ENCODE measurements at places on chromosomes 6 and 20. TPM values are rescaled to one million over a fixed set of nuclear protein-coding genes. Genes with fewer than 3 reads are reported as not detected.

DNA sequence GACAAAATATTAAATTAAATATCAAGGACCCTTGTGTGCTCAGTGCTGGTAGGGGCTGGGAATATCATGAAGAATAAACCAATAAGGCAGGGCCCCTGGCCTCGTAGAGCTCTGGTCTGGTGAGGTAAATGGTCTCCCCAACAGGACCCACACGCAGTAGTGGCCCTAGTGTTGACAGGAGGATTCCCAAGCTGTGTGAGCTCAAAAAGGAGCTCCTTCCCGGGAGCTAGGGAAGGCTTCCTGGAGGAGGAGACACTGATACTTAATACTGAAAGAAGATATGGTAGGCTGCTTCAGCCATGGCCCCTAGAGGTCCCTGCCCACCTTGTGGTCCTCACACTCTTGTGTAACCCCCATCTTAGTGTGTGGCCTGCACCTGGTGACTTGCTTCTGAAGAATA, 209.1 kb downstream of the NFATC2 start:
- no peak for DNase-seq

DNA sequence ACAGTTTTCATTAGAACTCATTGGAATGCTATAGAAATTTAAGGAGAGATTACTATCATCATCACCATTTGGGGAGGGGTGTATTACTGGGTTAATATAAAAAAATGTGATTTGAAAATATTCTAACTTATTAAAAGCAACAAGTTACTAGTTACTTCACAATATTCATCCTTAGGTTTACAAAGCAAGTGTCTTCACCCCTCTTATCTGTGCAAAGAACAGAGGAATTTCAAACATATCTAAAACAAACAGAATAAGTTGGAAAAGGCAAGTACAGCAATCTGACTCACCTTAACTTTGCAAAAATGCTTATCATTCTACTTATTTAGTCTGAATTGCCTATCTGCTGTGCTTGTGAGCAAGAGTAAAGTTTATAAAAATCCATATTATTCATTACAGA, 32.9 kb downstream of the DCBLD1 start:
- DNase-seq, result no peak

DNA sequence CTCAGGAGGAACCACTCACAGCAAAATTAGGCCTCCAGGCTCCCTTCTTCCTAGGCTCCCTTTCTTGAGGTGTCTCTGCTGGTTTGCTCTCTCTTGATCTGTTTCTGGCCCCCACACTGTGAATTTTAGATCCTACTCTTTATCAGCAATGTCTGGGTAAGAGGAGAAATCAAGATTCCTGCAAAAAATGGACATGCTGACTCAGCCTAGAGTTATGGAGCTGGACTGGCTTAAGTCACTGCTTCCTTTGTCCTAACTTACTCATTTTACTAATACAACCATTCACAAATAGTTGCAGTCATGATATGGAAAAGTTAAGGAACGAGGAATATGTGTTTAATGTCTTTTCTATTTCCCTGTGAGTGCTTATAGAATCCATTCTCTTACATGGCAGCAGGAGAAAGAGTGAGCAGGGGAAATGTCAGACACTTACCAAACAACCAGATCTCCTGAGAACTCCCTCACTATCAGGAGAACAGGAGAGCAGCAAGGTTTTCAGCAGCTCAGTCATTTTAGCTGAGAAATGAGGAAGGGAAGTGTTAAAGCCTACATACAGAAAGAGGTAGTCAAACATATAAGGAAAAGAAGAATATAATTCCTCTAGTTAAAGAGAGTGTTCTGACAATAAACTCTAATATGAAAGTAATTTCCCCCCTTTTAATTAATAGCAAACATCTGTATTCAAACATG, 160.8 kb downstream of the PDE7B start:
- no peak for DNase-seq

- no peak for DNase-seq
Observed at GRCh38 chr6:25710287-25710686, 44.3 kb upstream of the SLC17A4 start.

DNA sequence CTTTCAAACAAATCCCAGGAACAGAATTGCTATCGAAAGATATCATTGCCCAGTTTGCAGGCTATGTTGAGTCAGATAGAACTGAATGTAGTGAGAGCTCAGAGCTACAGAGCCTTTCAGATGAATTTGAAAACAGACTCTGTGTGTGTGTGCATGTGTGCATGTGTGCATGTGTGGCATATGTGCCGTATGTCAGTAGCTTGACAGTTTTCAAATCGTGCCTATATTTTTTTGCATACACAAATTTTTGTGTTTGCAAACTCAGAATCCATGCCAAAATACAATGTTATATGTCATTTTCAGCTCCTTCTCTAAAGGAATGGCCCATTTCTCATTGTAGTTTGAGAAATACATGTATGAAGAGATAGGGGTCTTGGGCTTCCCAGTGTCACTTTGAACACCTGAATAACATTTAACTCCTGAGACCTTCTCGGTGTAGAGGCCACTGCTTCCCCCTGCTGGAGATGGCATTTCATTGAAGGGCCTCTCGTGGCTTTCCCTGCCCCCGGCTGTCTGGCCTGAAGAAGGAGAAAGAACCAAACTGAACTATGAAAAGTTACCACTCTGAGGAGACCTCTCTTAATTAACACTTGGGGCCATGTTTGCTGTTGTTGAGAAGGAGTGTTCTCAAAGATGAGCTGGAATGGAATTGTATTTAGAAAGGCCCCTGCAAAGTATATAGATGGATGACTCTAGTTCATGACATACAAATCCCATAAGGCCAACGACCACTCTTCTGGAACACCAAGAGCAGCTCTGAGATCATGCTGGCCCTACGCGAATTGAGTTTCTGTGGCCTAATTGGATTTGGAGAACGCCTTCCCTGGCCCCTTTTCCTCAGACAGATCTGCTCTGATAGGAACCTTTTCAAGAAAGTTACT, 58.7 kb downstream of the VAPB start:
- no peak for DNase-seq

DNA sequence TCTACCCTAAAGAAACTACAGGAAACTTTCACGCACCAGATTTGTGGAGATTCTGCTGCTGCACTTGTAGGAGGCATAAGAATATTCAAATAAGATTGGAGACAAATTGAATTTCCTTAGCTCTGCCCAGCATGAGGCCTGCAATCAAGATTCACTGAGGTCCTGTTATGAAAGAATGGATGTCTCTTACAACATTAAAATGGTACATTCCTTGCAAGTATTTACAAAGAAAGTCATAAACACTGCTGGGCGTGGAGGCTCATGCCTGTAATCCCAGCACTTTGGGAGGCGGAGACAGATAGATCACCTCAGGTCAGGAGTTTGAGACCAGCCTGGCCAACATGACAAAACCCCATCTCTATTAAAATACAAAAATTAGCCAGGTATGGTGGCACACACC, 74.0 kb upstream of the MAP3K4 start:
- no peak for DNase-seq

- no peak for DNase-seq
Observed at GRCh38 chr20:6115221-6115895, 7.5 kb downstream of the FERMT1 start.

DNA sequence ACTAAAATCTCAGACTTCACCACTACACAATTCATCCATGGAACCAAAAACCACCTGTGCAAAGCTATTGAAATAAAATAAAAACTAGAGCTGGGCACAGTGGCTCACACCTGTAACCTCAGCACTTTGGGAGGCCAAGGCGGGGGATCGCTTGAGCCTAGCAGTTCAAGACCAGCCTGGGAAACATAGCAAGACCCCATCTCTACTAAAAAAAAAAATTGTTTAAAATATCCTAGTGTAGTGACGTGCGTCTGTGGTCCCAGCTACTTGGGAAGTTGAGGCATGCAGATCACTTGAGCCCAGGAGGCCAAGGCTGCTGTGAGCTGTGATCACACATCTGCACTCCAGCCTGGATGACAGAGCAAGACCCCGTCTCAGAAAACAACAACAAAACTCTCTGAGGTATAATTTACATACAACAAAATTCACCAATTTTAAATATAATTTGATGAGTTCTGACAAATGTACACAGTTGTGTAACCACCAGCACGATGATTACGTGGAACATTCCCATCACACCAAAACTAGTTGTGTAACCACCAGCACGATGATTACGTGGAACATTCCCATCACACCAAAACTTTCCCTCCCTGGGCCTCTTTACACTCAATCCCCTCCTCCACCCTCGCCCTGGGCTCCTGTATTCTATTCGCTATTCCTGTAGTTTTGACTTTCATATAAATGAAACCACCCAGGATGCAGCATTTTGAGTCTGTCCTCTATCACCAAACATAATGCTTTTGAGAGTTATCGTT, 107.5 kb downstream of the TAF4 start:
- DNase-seq, result peak; percentile 1

DNA sequence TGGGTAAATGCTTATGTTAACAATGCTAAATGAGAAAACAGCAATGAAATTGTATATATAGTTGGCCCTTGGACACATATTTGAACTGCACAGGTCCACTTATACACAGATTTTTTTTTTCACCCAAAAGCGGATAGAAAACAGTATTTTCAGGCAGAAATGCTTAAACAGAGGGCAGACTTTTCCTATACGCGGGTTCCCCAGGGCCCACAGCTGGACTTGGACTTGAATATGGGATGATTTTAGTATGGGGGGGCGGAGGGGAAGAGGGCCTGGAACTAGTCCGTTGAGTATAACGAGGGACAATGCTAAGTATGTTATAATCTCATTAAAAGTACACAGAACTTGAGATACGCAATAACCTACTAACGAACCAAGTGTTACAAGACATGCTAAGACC, 1.1 kb upstream of the PRSS35 start:
- DNase-seq, result no peak

- no peak for DNase-seq
Observed at GRCh38 chr6:108163267-108163643, 2.6 kb upstream of the NR2E1 start.

Gene HLA-DRB5
- 2.7 TPM for polyA plus RNA-seq

Gene BCAS1
- not detected for polyA plus RNA-seq

Gene HIVEP2
- polyA plus RNA-seq, result 2.7 TPM

Data from heart left ventricle (tissue), 16 donors.